HCT116 (cell line): ENCODE measurements at places on chromosomes 2 and 18.

- DNase-seq, result no peak
Measured at GRCh38 chr18:69628774-69629359, 228.2 kb downstream of the DOK6 start.

DNA sequence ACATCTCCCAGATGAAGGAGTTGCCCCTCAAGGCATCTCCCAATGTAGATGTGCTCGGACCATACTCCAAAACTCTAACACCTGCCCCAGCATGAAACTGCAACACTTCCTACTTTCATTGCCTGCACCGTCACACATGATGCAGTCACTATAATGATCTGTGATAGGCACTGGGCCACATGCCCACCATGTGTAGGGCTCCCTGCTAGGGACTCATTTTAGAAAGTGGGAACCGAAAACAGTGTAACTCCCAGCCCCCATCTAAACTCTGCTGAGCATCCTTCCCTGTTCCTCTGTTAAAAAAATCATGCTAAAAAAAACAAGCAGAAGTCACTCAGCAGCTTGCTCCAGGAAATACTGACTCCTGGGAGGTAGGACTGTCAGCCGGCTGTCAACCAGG lies 496.1 kb upstream of the RAB6C start:
- DNase-seq, result no peak

DNA sequence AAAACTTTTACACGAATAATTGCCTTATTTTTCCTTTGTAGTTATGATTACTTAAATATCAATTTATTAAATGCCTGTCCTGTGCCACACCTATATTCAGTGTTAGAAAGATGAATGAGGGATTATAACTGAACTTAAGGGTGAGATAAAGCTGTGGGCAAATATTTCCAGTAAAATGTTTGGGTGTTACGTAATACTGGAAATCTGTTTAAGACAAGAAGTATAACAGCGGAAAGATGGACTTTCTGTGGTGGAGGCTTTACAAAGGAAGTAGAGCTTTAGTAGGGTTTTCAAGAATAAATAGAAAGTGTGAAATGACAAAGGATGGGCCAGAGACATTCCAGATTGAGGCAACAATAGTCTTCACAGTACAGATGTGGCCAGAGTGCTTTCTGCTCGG lies 927.0 kb downstream of the DPP10 start:
- DNase-seq, result no peak

DNA sequence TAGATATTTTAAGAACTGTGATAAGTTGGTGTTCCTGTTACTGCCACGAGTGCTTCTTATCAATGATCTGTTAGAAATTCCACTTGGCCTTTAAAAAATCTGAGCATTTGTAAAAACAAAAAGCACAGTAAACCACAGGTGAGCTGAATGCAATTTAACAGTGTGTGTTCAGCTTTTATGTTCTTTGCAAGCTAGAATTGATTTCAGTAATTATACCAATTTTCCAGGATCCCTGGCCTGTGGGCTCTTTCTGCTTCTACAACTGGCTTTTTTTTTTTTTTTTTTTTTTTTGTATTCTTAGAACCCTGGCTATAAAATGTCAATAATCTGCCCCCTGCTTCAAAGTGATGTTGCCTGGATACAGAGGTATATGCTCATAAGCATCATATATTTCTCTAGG lies 548.5 kb upstream of the SLC8A1 start:
- DNase-seq, result no peak

GRCh38 chr2:45046786-45047185 lies 37.5 kb upstream of the SIX2 start:
- DNase-seq, result no peak

DNA sequence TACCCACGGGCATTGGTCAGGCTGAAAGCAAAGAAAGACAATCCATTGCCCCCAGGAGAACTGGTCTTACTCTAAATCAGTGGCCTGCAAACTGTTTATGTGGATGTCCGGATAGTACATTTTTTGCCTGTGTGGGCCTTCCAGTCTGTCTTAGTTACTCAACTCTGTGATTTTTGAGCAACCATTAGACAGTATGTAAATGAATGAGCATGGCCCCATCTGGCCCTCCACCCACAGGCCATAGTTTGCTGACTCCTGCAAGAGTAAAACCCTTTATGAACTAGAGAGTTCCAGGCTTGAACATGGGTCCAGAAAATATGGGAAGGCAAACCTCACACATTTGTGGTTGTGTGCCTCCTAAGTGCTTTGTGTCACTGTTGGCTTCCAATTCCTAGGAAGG lies 55.7 kb upstream of the CYP1B1 start:
- DNase-seq, result no peak

DNA sequence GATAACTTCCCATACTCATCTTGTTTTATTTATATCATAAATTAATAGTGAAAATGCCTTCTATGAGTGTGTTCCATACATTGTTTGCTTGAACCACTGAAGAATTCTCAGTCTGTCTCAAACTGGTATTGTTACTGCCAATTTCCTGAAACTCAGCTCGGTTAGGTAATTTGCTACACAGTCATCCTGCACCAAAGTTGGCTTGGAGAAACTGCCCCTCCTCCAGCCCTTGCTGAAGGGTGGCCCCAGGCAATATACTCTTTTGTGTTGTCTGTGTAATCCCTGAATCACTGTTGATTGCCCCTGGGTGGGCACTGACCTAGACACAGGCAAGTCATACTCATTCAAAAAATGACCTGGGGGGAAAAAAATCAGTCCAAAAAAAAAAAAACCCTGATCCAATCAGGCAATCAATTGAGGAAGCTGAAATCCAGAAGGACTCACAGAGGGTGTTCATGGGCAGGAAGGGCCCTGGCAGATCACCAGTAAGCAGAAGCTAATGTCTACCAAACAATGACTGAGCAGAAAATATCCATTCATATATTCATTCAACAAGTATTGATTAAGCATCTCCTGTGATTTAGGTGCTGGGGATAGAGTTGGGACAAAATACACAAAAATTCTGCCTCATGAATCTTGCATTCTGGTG lies 3.8 kb upstream of the SESTD1 start:
- DNase-seq, result no peak

DNA sequence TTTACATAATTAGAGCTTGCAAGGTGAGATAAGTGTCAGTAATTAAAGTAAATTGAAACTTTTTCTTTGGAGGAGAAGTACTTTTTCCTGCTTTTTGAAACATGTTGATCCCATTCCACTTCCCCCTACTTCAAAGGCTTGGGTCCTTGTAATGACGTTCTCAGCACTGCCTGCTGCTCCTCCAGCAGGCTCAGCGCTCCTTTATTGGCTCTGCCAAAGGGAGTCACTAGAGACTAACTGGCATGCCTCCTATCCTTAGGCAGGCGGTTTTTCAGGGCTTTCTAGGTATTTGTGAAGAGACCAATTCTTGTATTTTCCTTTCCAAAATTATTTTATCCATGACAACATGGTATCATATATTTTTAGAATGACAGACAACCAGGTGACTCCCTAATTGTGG lies 43.9 kb upstream of the ACADL start:
- no peak for DNase-seq

- DNase-seq, result no peak
Measured at GRCh38 chr2:217183471-217183870, 323.6 kb upstream of the TNP1 start.

- DNase-seq, result no peak
Measured at GRCh38 chr2:58562276-58562675, 321.2 kb upstream of the FANCL start.

DNA sequence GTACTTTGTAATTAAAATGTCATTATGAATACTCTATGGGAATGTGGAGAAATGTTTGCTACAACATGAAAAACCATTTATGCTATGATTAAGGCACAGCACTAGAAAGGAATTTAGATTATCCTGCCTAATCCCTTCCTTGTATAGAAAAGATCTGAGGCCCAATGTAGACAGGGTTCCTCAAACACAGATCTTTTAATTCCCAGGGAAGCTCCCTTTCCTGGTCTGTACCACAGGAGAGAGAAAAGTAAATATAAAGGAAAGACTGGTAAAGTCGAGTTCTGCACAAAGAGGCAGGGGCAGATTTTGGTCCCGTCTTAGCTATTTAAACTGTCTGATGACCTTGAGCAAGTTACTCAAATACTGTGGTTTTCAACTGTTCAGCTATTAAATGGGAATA lies 84.7 kb downstream of the ICA1L start:
- no peak for DNase-seq

GRCh38 chr2:42951263-42951938 lies 159.0 kb upstream of the HAAO start:
- no peak for DNase-seq

GRCh38 chr2:206978746-206979145 lies 39.4 kb downstream of the CPO start:
- DNase-seq, result no peak

- DNase-seq, result no peak
Measured at GRCh38 chr2:197360744-197361156, 50.2 kb upstream of the ANKRD44 start.

- DNase-seq, result no peak
Measured at GRCh38 chr2:146317959-146318358, 1526.9 kb upstream of the ACVR2A start.

DNA sequence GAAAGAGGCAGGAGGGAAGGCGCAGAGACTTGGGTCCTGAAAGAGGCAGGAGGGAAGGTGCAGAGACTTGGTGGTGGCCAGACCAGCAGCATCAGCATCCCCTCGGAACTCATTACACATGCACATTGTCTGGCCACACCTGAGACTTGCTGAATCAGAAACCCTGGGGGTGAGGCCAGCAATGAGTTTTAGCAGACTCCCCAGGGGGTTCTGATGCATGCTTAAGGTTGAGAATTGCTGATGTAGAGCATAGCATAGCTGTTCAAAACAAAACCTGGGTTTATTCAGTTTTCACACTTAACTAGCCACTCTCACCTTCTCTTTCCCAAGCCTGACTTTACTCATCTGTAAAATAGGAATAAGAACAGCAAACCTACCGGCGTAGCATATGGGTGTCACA lies 122.9 kb downstream of the MRO start:
- DNase-seq, result no peak

DNA sequence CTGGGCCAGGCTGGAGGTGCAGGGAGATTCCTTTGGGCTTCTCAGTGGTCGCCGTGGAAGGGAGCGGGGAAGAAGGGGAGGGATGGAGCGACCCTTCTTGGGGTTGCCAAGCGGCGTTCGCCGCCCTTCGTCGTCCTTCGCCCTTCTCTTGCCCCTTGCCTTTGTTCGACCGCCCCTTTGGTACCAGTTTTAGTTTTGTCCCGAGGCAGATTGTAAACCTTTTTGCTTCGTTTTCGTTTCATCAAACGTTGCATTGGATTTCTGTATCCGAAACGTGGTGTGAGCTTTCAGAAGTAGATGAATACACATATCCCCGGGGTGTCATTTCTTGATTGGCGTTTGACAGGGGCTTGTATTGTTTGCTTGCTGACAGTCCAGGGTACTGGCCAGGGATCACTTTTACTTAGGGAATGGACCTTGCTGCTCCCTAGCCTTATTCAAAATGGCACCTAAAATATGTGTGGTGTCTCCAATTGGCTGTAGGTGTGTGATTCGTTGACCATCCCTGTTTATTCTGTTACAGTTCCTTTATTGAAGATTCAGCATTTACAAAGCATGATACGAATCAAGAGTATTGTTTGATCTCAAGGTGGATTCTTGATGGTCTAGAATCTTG lies 788 bp downstream of the USP14 start:
- DNase-seq, result no peak

- no peak for DNase-seq
Measured at GRCh38 chr18:53219853-53220252, 879.9 kb downstream of the DCC start.

DNA sequence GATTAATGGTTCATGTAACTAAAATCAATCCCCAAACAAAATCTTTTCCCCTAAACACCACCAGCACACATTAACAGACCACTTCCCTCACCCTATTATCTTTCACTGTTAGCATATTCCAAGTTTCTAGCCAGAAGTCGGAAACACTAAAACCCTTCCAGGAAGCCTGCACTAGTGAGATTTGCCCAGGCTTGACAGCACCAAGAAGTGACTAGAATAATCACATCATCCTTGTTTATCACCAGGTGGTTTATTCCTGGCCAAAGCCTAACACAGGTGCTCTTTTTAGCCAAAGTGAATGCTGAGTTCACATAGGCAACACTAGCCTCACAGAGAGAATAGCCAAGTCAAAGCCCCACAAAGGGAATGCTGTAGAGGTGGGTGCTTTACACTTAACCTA lies 221.2 kb upstream of the HNRNPA3 start:
- no peak for DNase-seq

- no peak for DNase-seq
Measured at GRCh38 chr2:46704041-46704440, 211.6 kb downstream of the MCFD2 start.

DNA sequence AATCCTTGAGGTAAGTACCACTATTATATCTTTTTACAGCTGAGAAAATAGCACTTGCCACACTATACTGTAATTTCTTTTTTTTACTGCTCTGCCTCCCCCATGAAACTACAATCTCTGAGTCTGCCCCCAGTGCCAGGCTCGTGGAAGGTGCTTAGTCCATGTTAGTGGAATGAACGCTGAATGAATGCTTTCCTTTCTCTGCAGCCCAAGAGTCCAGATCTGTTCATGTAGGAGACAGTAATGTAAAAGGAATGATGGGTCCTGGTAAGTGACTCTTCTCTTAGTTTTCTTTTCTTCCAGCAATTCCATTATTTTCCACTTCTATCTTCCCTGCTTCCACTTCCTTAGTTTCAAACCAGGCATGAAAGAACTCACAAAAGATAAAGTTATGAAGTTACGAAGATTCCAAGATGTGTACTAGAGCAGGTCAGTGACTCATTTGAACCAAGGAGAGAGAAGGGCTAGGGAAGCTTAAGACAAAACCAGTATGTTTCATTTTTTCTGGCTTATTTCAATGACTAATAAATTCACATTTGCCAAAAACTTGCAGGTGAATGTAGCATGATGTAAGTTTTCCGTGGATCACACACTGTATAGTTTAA lies 46.0 kb downstream of the ARHGEF33 start:
- DNase-seq, result no peak

DNA sequence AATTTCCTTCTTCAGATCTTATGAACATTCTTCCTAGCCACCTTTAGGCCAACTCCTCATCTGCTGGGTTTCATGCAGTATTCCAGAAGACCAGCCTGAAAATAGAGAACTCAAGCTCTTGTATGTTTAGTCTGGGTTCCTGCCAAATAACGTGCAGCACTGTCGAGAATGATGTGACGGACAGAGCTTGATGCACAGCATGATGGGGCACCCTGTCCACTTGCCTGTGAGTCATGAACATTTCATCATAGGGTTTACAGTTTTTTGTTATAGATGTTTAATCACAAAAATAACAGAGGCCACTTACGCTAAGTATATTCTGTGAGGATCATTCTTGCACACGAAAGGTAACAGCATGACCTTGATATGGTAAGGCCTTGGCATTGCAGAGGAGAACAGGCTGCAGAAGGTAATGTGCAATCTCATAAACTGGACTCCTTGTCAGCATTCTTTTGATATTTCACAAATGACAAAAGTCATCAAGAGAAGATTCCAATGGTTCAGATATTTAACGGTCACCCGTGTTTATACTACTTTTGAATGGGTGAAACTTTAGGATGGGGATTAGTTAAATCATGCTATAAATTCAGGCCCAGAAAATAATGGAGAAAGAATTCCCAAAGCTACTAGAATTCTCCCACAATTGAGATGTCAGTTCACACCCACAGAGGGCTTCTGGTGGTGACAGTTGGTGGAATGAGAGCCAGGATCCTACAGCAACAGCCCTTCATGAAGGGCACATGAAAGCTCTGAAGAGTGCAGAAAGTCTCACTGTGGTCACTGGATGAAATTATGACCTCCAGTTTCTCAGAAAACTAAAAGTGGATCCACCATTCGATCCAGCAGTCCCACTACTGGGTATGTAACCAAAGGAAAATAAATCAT lies 396.1 kb upstream of the RAB12 start:
- DNase-seq, result no peak

GRCh38 chr2:179455172-179455524 lies 190.5 kb upstream of the SESTD1 start:
- DNase-seq, result no peak

GRCh38 chr2:72082021-72082601 lies 65.6 kb downstream of the CYP26B1 start:
- no peak for DNase-seq
